ENCODE measurements at places on chromosomes 1 and 21.

GRCh38 chr1:200388791-200389190, 21.0 kb downstream of the ZNF281 start:
- no peak for DNase-seq

GRCh38 chr1:41622859-41623732, 138.6 kb upstream of the EDN2 start:
- peak; percentile 67 for DNase-seq

GRCh38 chr1:81670286-81670685, 130.4 kb upstream of the ADGRL2 start:
- DNase-seq = peak; percentile 83

GRCh38 chr1:64624808-64625207, 120.1 kb upstream of the RAVER2 start:
- peak; percentile 5 for DNase-seq

DNA sequence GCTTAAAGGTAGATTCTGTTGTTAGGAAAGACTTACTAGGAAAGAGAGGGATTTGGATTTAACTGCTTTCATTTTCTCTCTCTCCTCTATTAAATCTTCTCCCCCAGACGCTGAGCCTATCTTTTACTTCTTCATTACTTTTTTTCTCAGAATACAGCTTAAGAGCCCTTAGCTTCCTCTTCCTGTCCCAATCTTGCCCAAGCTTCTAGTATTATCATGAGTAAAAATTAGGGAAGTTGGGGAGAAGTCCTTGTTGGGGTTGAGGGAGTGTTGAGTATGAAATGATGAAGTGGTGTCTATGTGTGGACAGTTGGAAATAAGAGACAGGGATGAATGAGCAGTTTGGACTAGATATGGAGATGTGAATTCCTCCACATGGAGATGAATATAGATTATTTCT, 35.0 kb downstream of the ACP6 start:
- no peak for DNase-seq

DNA sequence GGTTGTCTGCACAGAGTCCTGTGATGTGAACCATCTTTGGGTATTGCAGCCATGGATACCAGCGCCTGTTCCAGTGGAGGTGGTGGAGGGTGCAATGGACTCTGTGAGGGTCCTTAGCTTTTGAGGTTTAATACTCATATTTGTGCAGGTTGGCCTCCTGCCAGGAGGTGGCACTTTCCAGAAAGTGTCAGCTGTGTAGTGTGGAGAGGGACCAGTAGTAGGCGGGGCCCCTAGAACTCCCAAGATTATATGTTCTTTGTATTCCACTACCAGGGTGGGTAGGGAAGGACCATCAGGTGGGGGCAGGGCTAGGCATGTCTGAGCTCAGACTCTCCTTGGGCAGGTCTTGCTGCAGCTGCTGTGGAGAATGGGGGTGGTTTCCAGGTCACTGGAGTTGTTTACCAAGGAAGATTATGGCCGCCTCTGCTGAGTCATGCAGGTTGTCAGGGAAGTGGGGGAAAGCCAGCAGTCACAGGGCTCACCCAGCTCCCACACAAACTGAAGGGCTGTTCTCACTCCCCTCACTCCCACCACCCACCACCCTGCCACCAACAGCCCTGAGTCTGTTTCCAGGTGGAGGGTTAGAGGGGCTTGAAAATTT, 31.2 kb upstream of the ZNF678 start:
- DNase-seq = no peak

- DNase-seq = no peak
These were observed 107.8 kb downstream of the TMEM53 start for GRCh38 chr1:44566281-44567046.

DNA sequence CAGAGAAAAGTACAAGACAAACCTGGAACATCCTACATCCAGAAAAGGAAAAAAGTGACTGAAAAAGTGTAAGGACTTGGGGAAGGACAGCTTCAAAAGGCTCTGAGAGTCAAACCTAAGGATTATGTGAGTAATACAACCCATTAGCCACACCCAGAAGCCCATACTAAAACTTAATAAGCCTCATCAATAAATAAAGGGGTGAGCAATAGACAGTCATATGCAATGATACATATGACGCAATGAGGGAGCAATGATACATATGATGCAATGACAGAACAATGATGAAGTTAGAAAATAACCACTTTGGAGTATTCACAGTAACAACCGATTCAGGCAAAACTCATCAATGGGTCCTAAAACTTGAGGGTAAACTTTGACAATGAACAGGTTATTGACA, 50.1 kb downstream of the BRWD1 start:
- no peak for DNase-seq

DNA sequence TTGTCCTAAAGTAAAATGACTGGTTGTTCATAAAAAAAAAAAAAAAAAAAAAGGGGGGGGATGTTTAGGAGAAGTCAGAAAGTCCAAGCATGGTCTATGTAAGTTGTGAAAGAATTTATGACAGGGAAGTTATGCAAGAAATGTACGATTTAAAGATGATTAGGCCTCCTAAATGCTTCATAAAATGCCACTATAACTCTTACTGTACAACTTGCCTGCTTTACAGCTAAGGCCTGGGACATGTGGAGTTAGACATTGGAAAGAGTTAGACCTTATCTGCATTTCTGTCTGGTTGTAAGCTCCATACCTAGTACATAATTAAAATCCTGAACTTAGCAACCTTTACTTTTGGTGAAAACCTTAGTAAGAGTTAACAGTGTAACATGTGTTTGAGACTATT, 150.0 kb downstream of the TPR start:
- no peak for DNase-seq

DNA sequence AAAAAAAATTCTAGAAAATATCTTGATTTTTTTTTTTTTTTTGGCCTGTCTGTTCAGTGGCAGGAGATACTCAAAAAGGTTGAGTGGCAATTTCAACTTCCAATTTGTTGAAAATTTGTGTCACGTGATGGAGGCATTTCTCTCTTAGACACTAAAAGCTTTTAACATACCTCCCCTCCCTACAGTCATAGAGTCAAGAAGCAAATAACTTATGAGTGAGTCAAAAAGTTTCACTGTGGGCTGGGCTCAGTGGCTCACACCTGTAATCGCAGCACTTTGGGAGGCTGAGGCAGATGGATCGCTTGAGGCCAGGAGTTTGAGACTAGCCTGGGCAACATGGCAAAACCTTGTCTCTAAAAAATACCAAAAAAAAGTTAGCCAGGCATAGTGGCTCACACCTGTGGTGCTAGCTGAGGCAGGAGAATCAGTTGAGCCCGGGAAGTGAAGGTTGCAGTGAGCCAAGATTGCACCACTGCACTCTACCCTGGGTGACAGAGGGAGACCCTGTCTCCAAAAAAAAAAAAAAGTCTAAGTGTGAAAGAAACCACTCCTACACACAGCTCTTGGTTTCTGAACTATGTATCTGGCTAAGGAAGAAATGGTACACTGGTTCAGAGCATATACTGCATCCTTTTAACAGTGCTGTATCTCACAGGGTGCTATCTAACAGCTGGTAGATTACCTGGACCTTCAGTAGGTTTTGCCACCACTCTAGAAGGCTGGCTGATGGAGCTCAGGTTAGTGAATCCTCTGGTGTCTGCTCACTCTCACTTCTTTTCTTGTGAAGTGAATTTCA, 11.6 kb upstream of the BSDC1 start:
- DNase-seq = no peak

- no peak for DNase-seq
These were observed 51.8 kb upstream of the GRIK1 start for GRCh38 chr21:29991624-29992023.

DNA sequence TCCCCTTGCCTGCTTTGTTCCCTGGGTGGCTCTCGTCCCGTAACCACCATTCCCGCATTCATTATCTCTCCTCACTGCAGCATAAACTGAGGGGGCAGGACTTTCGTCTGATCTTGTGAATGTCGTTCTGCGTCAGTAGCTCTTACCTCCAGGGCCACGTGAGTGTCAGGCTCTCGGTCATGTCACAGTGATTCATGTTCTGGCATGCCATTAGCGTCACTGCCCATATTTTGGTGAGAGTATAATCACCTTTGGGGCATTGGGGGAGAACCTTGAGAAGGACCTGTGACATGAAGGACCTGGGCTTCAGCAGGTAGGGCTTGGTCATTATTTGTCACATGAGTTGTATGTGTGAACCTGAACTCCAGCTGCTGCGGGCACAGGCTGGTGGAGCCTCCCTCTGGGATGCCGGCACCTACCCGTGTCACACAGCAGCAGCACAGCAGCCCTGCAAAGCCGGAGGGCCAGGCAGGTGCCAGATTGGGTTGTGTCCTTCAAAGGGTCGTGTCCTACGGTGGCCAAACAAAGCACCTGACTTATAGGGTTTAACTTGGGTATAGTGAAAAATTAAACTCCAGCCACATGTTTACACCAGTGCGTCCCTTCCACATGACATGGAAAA, 68.5 kb downstream of the BACE2 start:
- DNase-seq = no peak

DNA sequence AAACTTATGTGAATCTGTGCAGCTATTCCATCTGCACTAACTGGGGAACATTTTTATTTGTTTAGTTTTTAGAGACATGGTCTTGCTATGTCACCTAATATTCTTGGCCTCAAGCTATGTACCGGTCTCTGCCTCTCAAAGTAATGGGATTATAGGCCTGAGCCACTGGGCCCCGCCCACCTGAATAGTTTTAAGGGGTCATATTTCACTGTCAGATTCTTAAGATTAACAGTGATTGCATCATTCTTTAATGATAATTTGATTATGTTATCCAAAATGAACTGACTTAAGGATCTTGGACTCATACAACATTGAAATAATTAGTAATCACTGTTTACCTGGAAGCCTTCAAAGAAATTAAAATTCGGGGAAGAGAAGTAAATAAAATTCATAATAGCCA, 12.6 kb upstream of the KLF18 start:
- no peak for DNase-seq

- peak; percentile 6 for DNase-seq
These were observed 43.9 kb downstream of the FH start for GRCh38 chr1:241475671-241476070.

GRCh38 chr1:165218731-165219130, 137.8 kb downstream of the LMX1A start:
- DNase-seq = no peak

DNA sequence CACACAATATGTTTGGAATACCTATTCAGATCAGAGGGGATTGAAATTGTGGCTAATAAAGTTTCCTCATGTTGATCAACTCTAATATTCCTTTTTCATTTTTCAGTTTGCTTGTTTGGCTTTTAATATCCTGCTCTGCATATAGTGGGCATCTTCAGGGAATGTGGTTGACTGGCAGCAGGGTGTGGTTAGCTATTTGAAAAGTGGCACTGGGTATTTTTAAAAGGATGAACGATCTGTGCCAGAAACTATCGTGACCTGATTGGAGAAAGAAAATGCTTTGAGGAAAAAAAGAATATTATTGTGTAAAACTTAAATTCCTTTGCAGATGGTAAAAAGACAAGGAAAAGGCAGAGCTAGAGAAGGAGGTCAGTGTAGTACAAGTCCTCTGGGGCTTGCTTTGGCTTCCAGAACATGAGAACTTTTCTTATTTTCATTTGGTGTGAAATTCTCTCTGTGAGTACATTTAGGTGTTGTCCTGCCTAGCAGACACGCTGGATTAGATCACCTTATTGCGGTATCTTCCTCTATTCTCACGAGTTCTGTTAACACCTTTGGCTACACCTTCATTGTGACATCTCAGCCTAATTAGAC, 329.7 kb upstream of the SNX7 start:
- no peak for DNase-seq

GRCh38 chr1:198047913-198048312, 108.9 kb upstream of the NEK7 start:
- DNase-seq = no peak

- DNase-seq = peak; percentile 45
These were observed at the start of gene PLPPR4 for GRCh38 chr1:99264201-99265021. TSS of gene PLPPR4 (plus strand) at chr1:99264492. CDS start at chr1:99264594, 102 bp downstream.

GRCh38 chr1:32470431-32470830, 5.6 kb downstream of the ZBTB8B start:
- DNase-seq = no peak

DNA sequence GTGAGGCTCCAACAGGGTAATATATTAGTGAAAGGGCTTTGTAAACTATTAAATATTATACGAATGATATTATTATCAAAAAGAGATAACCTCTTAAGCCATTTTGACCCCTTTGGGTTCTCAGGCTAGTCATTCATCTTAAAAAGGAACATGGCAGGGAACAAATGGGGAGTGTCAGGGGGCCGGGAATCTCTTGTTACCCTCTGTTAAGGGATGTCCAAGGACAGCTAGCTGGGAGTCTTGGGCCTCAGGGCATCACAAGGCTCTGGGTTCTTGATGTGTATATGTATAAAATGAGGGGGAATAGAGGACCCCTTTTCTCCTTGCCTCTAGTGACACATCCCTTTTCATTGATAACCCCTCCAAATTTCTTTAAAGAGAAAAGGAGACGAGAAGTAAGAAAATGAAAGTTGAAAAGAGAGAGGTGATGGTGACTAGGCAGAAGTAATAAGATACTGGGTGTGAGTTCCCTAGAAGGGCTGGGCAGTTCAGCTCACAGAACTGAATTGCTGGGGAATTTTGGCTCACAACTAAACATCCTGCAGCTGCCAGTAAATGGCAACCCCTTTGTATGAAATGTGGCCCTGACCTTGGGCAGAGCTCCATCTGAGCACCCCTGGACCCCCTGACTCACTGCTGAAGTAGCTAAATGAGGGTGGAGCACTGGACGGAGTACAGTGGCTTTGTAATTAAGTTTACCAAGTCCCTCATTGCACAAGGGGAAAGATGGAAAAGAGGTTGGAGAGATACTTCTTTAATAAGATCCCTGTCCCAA, 20.0 kb upstream of the ZNF326 start:
- no peak for DNase-seq

GRCh38 chr1:94660994-94661393, 119.4 kb upstream of the F3 start:
- DNase-seq = no peak
